ENCODE measurements at places on chromosomes 2 and 18. TPM values are rescaled to one million over a fixed set of nuclear protein-coding genes. Genes with fewer than 3 reads are reported as not detected.

The DSEL gene
- 4.9 TPM for total RNA-seq

The FSIP2 gene
- total RNA-seq: 6.9 TPM

DNA sequence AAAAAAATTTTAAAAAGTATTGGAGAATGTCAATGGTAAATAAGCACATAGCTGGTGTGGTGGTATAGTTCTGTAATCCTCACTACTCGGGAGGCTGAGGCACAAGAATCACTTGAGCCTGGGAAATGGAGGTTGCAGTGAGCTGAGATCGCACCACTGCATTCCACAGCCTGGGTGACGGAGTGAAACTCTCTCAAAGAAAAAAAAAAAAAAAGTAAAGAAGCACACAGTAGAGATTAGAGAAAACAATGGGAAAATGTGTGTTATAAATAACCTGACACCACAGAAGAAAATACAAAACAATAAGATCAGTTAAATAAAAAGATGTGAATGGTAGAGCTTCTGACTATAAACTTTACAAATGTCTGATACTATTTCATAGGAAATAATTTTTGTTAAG lies 163.7 kb upstream of the WDSUB1 start:
- no peak for DNase-seq

- DNase-seq: no peak
Measured at GRCh38 chr2:129058981-129059380, 740.3 kb upstream of the HS6ST1 start.

DNA sequence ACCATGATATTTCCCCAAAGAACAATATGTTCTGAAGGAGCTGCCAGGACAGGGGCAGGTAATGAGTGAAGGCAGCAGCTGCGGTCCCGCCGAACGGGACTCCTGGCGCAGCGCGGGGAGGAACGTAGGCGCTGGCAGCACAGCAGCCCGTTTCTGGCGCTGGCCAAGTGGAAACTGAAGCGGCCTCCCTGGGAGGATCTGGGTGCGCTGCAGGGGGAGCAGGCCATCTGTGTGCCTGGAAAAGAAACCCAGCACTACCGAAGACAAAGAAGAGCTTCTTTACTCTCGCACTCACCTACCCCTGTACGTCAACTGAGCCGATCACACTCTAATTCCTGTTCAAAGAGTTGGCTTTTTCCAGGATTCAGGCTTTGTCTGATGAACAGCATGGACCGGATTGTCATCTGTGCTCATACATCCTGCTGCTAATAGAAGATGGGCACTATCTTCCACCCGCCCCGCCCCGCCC lies 11.8 kb downstream of the G6PC2 start:
- no peak for DNase-seq

- DNase-seq: no peak
Measured at GRCh38 chr2:36664696-36665076, 31.8 kb upstream of the VIT start.

DNA sequence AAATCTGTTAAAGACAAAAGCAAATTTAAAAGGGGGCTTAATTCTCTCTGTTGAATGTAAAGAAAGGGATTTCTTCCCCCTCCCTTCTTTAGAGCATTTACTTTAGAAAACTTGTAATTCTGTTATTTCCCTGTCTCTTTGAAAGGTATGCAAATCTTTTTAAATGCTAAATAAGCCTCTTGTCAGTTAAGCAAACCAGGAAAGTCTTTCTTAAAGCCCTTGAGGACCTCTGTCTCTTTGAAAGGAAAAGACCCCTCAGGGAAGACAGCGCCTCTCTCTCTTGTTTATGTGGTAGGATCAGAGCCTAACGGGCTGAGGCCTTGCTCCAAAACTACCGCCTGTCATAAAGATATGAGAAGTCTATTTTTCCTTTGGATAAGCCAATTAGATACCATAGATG lies 139.9 kb upstream of the CDH7 start:
- no peak for DNase-seq

- no peak for DNase-seq
Measured at GRCh38 chr2:229267080-229267479, 4.0 kb downstream of the PID1 start.

DNA sequence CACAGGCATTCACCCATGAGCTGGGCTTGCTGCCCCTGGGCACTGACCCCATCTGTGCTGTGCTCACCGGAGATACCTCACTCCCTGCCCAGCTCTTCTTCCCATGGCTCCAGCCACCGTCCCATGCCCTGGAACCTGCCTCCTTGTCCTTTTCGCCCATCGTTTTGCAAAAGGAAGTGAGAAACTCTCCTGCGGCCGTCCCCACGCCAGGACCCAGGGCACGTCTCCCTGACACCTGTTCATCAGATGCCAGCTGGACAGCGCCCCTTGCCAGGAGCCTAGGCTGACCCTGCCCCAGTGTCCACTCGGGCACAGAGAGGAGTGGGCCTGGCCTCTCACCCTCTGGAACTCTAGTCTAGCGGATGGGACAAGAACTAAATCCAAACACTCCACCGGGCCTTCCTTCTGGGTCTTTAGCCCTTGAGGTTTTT lies 238.6 kb downstream of the SEPTIN10 start:
- DNase-seq: no peak

DNA sequence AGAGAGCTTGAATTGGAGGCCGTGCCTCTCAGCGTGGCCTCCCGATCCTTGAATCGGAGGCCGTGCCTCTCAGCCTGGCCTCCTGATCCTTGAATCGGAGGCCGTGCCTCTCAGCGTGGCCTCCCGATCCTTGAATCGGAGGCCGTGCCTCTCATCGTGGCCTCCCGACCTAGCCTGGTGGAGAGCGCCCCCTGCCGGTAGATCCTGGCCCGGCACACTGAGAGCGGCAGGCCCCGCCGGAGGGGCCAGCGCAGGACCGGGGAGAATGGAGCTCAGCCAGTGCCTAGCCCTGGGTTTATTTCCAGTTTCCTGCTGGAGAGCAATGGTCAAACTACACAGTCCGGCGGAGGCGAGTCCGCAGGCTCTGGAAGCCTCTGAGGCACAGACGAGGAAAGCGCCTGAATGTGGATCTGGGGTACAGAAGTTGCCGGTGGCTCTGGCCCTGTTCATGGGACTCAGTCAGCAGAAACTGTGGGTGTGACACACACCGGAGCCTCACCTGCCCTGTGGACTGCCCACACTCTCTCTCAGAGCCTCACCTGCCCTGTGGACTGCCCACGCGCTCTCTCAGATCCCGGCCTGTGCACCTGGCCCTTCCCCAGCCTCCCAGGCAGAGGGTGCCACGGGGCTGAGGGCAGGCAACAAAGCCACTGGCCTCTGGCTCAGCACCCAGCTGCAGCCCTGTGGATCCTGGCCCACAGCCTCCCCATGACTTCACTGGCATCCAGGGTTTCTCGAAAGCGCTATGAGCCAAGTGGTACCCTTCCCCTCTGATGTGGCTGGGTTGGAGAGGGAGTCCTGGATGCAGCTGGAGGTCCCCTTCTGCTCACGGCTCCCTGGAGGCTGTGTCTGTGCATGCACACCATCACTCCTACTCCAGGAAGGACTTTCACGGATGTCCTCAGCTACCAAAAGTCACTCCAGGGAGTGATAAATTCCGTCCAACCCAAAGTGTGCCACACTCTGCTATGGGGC lies 1.5 kb downstream of the IL36B start:
- DNase-seq: no peak

The IL36G gene
- 24.7 TPM for total RNA-seq

DNA sequence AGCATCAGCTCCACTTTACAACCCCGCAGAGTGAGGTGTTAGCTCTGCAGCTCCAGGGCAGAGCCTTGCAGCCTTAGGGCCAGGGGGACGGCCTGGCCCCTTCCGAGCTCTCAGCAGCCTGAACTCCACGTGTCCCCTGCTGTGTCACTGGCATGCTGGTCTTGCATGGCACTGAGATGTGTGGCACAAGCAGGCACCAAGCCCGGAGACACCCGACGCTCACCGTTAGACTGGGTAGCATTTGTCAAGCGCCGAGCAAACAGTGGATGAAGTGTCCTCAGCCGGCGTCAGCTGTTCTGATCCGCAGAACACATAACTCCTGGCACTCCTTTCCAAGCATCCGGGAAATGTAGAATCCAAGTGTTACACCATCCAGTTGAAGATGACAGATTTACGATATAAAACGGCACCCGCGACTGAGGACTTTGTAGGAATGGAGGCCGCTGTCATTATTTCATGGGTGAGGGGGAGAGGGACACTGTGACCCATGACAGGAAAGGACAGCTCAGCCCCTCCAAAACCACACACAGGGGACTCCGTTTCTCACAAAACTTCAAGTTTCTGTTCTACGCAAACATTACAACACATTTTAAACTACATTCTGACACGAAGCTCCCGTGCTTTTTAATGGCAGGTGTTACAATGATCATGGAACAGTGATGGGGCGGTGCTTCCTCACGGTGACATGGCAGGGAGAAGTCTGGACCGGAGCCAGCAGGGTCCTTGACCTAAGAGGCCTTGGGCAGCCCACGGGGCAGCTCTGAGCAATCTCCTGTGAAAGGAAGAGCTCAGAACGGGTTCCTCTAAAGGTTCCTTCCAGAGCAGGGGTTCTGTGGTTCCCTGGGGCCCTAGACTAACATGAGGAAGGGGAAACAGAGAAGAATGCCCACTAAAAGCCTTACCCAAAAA lies 89.4 kb downstream of the HDAC4 start:
- DNase-seq: peak; percentile 85

The NABP1 gene
- total RNA-seq: 9.6 TPM

GRCh38 chr2:236943841-236944513 lies 141.7 kb upstream of the COPS8 start:
- no peak for DNase-seq

GRCh38 chr18:12029786-12030584 lies 48.7 kb downstream of the IMPA2 start:
- DNase-seq: no peak

The CFC1 gene
- total RNA-seq: not detected

The C2orf66 gene
- total RNA-seq: 0.13 TPM

DNA sequence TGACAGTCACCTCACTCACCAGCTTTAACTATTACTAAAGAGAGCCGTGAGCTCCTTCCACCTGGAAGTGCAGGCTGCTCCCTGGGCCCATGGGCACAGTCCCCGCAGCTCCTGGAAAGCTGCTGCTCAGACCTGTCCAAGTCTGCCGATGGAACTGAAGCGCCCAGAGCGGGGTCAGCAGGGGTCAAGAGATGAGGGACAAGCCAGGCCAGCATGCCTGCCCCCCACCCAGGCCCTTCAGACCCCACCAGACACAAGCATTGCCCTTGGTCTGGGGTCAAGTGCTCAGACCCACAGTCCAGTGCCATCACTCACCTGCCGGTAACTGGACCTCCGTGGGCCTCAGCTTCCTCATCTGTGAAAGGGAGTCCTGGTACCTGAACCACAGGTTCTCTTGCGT lies 59.9 kb downstream of the BIN1 start:
- DNase-seq: no peak
